ENCODE measurements at places on chromosomes 7 and 10.

GRCh38 chr7:3143869-3144775, 100.5 kb upstream of the CARD11 start:
- ATAC-seq = no peak

DNA sequence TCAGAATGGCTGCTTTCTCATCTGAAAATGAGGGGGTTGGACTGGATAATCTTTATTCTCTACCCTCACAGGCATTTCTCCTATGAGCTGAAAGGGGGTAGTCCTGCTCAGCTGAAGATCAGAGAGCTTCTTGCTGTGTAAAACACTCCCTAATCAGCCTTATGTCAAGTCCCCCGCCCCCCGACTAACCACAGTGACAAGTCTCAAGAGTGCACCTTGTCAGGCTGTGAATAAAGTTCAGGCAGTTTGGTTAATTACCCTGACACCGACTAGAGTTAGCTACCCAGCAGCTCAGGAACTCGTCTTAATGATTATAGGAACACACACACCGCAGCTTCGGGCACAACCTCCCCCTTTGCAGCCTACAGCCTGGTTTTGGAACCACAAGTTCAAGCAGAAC, 513.7 kb downstream of the RPS24 start:
- no peak for ATAC-seq

DNA sequence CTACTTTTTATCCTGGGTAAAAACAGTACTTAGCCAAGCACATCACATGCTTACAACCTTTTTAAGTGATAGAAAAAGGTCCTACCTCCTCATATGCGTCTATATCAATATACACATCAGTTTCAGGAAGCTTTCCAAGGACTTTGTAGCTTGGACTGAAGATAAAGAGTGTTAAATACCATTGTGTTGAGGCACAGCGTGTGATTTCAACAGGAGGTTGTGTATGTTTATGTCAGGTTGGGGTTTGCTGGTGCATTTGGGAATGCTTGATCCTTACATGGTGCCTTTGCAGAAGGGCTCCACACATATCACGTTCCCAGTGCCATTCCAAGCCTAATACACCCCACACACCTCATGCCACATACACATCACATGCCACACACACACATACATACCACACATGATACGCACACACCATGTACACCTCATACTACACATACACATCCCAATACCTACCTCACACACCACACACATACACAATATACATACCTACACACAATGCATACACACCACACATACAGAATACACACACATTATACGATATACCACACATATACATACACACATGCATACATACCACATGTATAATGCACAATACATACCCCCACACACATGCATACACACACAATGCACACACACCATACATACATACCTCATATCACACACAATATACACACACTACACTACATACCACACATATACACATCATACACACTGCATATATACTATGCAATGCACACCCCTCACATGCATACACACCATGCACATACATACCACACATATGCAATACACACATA, 33.1 kb downstream of the PSMC2 start:
- ATAC-seq = no peak

DNA sequence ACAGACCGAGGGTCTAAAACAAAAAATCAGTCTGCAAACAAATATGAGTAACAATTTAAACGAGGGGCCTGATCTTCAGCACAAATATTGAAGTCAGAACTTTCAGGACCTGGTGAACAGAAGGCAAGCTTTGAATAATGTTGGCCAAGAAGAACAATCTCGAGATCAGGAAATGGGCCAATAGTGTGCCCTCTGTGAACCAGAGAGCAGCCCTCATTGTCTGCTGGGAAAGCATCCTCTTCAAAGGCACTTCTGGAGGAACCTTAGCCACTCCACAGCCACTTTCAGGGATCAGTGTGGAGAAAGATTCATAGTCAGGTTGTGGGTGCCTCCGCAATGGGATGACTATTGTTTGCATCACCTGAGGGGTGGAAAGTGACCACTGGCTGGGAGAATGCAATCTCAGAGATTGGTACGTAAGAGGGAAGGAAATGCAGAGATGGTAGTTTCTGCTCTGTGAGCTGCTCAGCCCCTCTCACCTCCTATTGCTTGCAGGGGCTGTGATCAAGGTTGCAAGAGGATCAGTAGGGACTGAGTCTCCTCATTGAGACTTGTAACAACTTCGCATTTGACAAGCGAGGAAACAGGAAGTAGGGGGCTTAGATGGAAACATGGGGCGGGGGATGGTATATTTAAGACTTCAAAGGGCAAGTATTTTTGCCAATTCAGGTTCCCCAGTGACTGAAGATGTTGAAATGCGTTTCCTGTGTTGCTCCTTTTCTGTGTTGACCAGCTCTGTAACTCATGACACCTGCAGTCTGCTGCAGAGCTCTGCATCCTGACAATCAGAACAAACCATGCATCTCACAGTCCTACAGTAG, 28.4 kb upstream of the IFRD1 start:
- ATAC-seq = peak; percentile 32

- no peak for ATAC-seq
Measured at GRCh38 chr7:28745351-28745750, 212.8 kb downstream of the TRIL start.

DNA sequence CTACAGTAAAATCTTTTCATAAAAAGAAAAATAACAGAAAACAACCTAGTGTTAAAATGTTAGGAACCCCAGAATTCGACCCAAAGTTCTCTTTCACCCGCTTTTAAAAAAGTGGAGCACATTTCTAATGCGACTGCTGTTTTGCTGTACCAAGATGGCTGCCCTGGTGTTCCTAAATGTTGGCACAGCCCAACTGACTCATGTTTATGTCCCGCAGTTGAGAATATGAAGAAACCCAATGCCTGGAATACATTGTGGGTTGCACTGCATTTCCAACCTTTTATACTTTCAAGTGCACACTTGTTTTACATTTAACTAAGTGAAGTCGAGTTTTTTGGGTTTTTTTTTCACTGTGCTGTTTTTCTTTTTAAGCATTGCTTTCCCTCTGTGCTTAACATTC, 944 bp downstream of the STEAP1B start:
- no peak for ATAC-seq

GRCh38 chr7:22617166-22617565, 109.8 kb upstream of the IL6 start:
- ATAC-seq = no peak

GRCh38 chr7:106290319-106290718, 5.5 kb upstream of the NAMPT start:
- no peak for ATAC-seq

DNA sequence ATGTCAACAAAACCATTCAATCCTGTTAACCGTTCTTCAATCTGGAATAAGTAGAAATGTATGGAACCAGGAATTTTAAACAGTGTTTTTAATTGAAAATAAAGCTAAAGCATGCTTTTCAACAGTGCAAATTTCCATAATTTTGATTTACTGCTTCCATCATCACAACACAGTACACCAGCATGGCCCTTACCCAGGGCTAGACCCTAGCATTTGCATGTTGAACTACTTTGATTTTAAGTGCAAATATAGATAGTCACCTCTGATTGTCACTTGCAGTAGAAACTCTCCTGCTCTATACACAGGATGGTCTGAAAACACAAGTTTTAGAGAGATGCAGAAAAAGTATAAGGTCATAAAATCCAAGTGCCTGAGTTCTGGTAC, 12.1 kb downstream of the SKIDA1 start:
- no peak for ATAC-seq

- peak; percentile 59 for ATAC-seq
Measured at GRCh38 chr7:121302214-121302745, 26.5 kb upstream of the WNT16 start.

DNA sequence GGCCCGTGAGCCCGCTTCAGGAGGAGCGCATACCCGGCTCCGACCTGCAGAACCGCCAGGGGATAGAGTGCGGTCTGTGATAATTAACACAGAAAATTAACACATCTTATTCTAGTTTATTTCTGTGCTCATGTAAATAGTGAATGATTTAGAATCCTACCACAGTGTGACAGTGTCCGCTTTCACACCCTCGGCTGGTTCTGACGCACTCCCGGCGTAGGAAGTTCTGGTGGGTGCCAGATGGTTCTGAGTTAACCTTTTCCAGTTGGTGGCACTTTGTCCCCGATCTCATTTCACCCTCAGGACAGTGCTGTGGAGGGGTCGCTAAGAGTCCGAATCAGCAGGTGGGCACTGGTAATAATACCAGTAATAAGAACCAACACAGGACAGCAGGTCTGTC, 28.3 kb upstream of the FXYD4 start:
- no peak for ATAC-seq

DNA sequence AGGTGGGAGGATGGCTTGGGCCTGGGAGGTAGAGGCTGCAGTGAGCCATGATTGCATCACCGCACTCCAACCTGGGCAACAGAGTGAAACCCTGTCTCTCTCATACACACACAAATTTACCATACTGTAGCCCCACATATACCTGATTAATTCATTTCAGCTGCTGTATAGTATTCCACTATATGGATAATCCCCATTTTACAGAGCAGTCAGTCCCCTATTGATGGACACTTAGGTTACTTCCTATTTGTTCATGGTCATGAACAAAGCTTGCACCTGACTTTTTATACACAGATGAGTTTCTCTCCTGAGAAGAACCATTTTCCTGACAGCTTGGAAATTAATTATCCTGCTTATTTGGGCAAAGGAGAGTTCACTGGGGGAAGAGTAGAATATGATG, 59.2 kb downstream of the EMX2 start:
- no peak for ATAC-seq

GRCh38 chr10:3786295-3787015, 1.4 kb upstream of the KLF6 start:
- no peak for ATAC-seq

DNA sequence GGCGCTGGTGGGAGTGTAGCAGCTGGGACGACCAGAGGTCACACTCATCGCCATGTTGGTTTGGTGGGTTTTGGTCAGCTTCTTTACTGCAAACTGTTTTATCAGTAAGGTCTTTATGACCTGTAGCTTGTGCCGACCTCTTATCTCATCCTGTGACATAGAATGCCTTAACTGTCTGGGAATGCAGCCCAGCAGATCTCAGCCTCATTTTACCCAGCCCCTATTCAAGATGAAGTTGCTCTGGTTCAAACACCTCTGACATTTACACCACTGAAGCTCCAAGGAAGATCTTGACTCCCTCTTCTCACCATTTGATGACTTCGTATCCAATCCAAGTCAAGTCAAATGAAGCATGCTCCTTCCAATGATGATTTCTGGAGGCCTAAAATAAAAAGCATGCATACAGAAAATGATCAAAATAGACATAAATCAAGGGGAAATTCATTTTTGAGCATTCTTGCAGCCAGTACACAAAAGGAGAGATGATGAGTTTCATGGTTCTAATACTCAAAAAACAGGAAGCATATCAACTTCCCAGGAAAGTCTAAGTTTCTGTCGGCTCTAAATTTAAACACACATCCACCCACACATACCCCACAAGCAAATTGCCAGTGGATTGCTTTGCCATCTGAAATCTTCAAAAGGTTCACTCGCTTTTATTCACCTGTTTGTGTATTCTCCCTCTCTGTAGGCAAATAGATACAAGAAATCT, 2.4 kb upstream of the PSMG3 start:
- no peak for ATAC-seq

- no peak for ATAC-seq
Measured at GRCh38 chr10:131810805-131811629, 89.8 kb upstream of the PPP2R2D start.

GRCh38 chr7:30923774-30924413, 12.2 kb downstream of the AQP1 start:
- no peak for ATAC-seq

- no peak for ATAC-seq
Measured at GRCh38 chr10:71218046-71218650, 5.8 kb downstream of the UNC5B start.

GRCh38 chr10:97854743-97855142, 5.1 kb downstream of the GOLGA7B start:
- ATAC-seq = no peak

DNA sequence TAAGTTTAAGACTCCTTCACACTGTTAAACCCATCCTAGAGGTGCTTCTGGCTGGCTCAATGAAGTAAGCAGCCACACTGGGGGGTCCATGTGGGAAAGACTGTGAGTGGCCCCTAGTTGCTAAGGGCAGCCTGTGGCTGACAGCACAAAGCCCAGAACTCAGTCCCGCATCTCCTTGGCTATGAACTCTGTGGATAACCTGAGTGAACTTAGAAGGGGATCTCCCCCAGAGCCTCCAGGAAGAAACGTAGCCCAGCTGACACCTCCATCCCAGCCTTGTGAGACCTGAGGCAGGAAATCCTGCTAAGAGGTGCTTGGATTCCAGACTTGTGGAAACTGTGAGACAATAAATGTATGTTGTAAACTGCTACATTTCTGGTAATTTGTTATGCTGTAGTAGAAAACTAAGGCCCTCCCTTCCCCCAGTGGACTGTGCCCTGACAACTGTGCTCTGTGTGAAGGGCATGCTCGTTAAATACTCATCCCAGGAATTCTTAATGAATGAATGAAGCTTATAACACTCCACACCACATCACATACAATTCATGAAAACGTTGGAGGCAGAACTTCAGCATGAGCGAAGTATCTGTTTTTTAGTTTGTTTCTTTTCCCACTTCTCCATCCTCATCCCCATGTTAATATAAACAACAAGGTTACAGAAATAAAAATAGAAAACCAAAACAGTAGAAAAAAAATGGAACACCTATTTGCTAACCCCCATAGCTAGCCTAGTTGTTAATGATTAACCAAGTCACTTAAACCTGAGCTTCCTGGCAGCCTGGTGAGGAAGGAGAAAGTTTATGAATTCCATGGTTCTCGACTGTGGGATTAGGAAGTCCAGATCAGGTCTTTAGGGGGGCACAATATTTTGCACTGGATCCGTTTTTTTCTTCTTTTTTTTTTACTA, 36.8 kb upstream of the AOAH start:
- ATAC-seq = no peak

DNA sequence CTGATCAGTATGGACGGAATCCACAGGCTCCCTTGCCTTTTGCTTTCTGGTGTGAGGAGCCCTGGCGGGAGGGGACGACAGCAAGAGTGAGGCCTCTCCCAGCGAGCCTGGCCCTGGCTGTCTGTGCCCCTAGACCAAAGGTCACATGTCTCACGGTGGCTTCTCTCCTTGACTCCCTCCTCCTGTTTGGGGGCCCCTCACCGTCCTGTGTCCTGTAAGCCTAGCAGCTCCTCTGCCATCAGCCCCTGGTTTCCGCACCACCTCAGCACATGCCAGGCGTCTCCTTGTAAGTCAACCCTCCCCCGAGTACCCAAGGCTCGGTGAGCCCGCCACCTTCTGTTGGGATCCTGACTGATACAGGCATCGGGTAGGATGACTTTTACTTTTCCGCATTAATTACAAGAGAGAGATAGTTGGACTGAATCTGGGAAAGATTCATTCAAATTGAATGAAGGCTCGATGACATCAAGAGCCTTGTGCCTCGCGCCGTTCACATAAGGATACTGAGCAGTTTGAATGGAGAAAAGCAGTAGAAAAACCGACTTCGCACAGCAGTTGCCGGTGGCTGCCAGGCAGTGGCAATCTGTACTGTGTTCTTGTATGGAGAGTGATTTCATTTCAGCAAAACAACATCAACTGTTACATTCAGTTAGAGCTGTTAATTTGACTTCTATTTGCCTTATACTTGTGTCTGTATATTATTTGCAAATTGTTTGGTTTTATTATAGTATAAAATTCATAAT, 119.8 kb downstream of the XRCC2 start:
- ATAC-seq = no peak

GRCh38 chr10:110772454-110773025, 99.2 kb upstream of the PDCD4 start:
- no peak for ATAC-seq
